ENCODE measurements at places on chromosomes 12 and 14.

GRCh38 chr12:130088504-130088903, 73.8 kb upstream of the FZD10 start:
- no peak for DNase-seq

DNA sequence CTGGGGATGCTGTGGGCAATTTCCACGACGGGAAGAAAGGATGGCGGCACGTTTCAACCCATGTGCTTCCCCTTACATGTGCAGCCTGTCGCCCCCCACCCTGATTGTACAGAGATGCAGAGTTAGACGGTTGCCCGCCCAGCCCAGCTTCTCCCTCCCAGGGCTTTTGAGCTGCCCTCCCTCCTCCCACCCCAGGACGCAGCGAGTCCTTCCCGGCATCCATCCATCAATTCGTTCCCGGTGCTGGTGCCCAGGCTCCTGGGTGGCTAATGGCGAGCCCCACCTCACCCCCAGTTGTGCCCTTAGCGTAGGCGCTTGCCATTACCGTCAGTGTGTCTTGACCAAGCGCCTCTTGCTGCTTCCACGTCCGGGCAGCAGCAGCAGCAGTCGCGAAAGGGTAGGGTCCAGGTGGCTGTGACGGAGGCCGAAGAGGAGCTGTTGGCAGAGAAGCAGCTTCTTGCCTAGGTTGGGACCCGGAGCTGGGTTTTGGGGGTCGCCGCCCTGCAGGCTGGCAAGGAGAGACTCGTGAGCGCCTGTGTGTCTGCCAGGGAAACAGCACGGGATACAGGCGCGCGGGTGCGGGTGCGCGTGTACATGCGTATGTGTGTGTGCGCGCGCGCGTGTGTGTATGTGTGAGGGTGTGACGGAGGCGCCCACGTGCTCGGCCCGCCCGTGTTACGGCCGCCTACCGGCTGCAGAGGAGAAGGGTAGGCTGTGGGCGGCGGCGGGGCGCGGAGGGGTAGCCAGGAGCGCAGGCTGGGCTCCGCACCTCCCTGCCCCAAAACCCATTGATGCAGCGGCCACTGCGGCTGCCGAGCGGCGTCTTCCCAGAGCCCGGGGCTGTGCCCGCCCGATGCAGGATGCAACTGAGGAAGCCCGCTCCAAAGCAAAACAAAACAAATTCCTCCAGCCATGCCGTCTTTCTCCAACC, at the start of gene SLC6A15:
Gene SLC6A15, minus strand, starts transcription at position 602 of the 931 bp plus-strand sequence. CDS start 20,679 bp downstream, outside the sequence.
- DNase-seq = peak; percentile 82

DNA sequence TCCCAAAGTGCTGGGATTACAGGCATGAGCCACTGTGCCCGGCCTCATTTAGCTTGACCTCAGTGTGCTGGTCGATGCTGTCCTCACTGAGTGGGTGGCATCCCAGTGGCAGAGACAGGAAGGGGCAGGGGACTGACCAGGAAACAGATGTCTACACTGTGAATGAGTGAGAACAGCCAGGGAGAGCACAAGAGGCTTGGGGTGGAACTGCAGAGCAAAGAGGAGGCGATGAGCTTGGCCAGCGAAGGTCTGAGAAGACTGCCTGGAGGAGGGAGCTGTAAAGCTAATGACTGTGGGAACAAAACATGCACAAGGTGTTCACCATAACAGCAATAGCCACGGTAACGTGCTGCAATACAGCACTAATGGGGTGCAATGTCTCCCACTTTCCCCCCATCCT, 57.2 kb upstream of the BEGAIN start:
- no peak for DNase-seq

- DNase-seq = peak; percentile 5
Observed at GRCh38 chr14:26199590-26200370, 398.1 kb downstream of the NOVA1 start.

- no peak for DNase-seq
Observed at GRCh38 chr14:94827711-94828447, 58.0 kb upstream of the GSC start.

GRCh38 chr12:113111247-113111646, 24.3 kb downstream of the RASAL1 start:
- no peak for DNase-seq

DNA sequence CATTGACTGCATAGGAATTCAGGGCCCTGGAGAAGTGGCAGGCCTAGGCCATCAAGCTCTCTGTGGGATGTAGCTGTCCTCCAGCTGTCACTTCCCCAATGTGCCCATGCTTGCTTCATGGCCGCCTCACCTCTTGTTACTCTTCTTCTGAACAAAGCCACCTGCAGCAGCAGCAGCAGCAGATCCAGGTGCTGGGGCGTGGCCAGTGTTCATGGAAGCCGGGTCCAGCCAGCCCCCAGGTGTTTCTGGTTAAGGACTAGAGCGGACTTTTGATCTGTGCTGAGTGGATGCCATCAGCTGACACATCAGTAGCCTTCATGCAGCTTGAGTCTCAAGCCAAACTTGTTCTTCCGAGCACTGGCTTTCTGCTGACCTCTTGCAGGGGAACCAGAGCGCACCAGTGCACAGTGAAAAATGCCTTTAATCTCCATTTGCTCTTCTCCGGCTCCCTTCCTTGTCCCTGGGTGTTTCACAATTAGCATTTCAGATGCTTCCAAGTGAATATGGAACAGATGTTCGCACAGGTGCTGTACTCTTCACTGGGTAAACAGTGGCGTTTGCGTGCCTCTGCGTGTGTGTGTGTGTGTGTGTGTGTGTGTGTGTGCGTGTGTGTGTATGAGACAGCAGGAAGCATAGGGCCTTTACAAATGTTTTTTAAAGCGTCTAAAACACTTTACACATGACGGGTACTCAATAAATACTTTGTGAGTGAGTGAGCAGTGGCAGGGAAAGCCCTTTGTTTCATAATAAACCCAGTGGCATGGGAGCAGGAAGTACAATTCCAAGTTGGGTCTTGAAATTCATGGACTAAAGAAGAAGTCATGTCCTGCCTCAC, 20.1 kb downstream of the TPCN1 start:
- DNase-seq = no peak

GRCh38 chr12:6069437-6070093, 54.9 kb downstream of the VWF start:
- DNase-seq = no peak

DNA sequence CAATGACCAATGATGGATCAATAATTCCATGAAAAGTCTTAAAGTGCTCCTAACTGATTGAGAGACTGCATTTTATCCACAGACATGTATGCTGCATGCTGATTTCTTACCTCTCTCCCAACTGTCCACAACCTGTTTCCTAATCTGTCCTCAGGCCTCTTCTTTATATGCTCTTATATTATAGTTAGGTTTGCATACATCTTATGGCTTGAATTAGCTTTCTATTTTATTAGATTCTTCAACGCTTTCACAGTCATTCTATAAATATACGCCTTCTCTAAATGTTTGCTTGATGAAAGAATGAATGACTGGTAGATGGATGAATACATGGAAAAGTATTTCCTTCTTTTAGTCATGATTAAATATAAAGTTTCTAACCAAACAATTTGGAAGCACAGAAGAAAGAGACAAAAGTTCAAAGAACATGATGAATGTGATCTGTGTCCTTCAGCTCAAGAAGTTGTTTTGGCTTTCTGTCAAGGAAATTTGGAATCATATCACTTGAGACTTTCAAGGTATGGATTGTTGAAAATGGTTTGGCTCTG, 91.8 kb upstream of the NPAS3 start:
- DNase-seq = no peak

DNA sequence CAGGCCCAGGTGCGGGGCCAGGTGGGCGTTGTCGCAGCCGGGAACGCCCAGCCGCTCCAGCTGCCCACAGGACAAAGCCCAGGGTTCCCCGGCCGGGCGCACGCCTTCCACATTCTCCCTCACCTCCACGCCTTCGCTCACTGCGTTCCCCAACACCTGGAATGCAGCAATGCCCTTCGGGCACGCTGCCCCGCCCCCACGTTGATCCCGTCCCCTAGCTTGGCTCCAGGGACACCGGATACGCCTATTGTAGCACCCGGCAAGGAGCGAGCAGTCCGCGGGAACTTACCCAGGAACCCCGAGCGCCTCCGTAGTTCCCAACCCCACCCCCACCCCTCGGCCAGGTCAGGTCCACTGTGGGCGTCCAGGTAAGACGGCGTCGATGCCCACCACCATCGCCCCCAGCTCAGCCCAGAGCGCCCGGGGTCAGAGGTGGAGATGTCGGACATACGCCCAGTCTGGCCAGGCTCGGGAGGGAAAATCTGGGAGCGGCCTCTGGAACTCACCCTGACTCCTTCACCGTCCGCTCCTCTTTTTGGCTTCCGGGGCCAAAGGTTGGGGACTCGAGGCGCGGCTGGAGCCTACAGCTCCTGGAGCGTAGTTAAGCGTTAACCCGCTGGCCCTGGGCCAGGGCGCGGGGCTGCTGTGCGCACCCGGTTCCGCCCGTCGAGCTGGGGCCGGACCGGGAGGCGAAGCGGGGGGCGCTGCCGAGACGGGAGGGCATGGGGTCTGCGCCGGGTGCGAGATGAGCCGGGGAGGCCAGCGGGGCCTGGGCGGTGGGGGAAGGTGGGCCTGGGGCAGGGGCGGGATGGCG, 594 bp upstream of the CEP170B start:
- DNase-seq = peak; percentile 82

- no peak for DNase-seq
Observed at GRCh38 chr14:49971156-49972130, 78.6 kb downstream of the ARF6 start.

DNA sequence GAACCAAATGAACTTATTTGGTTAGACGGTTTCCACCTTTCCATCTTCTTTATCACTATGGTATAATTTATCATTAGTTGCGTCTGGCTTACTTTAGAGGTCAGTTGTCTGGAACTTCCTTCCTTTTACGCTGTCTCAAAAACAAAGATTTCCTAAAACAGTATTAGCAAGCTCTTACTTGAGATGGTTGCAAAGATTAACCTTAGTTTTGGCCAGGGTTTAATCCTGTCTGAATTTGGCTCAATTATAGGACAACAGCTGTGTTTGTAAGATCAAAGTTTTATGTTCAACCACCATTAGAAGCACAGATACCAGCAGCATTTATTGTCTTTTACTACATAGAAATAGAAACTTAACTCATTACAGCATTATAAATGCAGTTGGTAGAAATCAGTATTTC, 7.9 kb upstream of the WASHC3 start:
- DNase-seq = no peak

GRCh38 chr14:51310505-51310944, 70.5 kb downstream of the TMX1 start:
- DNase-seq = no peak

- DNase-seq = no peak
Observed at GRCh38 chr12:68375756-68376695, 43.9 kb upstream of the MDM1 start.

GRCh38 chr14:35385042-35385839, 19.3 kb downstream of the NFKBIA start:
- DNase-seq = peak; percentile 41

DNA sequence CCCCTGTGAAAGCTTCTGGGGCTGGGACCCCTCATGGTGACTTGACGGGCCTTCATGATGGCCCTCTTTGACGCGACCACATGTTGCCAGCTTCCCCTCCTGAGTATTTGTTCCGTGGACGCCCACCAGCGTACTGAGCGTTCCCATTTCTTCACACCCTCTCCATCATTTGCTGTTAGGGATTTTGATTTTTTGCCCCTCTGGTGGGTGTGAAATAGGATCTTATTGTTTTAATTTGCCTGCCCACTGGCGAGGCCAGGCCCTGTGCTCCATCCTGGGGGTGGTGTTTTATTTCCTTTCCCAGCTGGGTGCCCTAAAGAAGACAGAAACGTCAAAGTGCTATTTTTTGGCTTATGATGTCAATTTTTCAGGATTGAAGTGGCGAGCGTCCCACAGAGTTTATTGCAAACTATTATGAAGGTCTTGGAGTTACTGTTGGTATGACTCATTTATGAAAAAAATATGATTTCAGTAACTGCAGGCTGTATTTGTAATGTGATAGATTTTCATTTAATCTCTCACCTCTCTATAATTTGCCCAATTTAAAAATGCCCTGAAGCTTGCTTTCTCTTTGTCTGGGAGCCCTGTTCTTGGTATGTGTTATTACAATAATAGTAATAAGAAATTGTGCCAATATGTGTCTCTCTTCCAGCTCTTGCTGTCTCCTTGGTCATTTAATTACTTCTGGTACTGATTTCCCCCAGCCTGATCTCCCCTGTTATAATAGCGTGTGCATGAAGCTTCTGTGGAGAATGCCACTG, 99.6 kb downstream of the SLC25A47 start:
- DNase-seq = no peak

GRCh38 chr12:21662122-21662792, 4.6 kb upstream of the LDHB start:
- no peak for DNase-seq

DNA sequence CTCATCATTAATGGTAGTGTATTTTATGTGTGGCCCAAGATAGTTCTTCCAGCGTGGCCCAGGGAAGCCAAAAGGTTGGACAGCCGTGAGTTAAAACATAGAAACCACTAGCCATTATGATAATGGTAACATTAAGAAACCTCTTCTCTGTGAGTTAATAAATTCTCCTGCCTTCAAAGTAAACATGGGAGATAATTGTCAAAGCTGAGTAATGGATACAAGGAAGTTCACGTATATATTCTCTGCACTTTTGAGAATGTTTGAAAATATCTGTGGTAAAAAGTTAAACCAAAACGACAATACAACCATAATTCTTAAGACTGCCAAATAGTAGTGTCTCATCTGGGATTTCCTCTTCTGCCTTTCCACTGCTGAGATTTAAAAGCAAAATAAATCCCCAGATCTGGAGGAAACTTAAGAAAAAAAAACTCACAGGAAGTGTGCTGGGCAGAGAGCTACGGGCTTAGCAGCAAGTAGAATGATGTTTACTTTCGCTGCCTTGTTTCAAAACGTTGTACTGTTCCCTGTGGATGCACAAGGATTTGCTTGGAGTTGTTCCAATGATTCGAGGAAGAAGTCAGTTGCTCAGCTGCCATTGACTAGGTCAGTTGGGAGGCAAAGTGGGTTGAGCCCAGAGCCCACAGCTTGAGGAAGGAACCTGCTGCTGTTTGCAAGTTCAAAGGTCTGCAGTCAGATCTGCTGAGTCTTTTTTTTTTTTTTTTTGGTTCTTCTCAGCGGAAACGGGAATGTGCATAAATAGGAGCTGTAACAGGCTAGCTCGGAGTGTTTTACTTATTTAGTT, 1.7 kb downstream of the TPCN1 start:
- DNase-seq = no peak

DNA sequence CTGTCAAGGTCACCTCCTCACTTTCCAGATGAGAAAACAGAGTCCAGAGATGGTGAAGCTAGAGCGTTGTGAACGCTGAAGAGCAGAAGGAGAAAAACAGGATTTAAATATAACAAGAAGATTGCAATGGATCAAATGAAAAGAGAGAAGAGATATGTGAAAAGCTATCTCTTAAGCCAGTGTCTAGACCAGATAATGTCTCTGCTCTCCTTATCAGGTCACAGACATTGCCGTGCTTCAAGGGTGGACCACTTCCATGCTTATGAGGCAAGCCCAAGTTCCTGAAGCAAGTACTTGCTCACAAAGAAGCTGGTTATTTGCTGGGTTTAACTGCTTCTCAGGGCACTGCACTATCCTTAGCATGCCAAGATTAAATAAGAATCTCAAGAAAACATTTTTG, 31.6 kb upstream of the FRS2 start:
- no peak for DNase-seq

Measured in ELF-1 (cell line).